ENCODE measurements at places on chromosomes 3 and 15. TPM values are rescaled to one million over a fixed set of nuclear protein-coding genes. Genes with fewer than 3 reads are reported as not detected.
A peak's percentile ranks its signal among the peaks of the same experiment; 100 is the strongest.

Gene BCL2A1
- 0.84 TPM for polyA plus RNA-seq

DNA sequence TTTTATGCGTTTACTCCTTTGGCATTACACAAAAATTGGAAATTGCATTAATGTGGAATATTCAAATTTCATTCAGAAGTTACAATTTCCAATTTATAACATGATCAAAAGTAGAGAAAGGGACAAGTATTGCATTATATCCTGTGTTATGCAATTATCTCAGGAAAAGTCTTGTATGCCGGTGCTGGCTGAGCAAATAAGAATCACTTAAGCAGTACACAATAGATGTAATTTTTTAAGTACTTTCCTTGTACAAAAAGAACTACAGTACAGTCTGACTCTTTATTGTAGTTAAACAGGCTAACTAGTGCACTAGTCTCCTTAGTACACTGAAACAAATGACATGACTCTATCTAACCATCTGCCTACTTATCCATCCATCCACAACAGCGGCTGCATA is 493.2 kb upstream of the KCNMB2 start:
- DNase-seq: no peak

Gene TCF12
- 7.7 TPM for polyA plus RNA-seq

Gene ROPN1
- polyA plus RNA-seq: not detected

Gene MESP2
- not detected for polyA plus RNA-seq

GRCh38 chr15:49468481-49468839 is 45.4 kb downstream of the FGF7 start:
- no peak for DNase-seq

GRCh38 chr3:112020674-112021085 is 13.9 kb upstream of the TMPRSS7 start:
- no peak for DNase-seq

DNA sequence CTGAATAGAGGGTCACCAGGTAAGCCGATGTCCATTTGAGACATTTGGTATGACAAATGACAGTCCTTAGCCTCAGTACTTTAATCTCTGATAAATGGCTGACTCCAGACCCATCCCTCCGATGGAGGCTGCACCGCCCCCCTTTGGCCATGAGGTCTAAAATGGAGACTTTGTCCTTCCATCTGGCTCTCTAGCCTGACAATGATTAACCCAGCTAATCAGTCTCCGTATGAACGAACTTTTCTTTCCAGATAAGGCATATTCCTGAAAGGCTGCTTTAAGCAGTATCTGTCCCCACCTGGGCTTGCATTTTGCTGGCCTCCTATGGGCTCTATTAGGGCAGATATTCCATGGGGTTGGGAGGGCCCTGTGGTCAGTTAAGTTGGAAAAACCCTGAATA is 10.8 kb upstream of the MYZAP start:
- DNase-seq: peak; percentile 69

DNA sequence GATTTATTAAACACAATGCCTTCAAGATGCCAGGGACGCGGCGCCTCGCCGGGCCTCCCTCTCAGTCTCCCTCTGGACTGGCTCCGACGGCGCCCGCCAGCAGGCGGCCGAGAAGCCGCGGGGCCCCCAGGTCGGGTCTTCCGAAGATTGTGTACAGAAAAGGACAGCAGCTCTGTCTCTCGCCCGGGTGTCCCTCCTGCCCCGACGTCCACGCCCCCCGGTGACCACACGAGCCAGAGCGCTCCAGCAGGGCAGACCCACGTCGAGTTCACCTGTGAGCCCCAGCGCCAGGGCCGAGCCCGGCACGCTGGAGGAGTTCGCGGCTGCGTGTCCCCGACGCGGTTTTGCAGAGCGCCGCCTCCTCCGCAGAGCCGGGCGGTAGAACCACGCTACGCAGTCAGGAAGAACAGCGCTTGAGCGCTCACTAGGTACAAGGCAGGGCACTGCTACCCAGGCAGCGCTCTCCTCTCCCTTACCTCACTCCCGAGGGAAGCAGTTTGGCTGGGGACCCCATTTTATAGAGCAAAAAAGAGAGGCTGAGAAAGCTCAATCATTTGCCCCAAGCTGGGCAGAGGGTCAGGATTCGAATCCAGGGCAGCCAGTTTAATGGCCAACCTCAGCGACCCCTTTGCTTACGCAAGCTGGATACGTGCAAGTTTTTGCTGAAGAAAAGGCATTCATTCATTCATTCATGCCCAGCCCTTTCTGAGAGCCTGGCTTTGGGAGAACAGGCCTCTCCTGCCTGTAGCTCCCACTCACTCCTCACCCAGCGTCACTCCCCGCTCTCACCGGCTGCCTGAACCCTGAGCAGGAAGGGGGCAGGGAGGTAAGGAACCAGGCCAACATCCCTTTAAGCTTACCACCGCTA is 3.0 kb upstream of the TLE3 start:
- peak; percentile 69 for DNase-seq

DNA sequence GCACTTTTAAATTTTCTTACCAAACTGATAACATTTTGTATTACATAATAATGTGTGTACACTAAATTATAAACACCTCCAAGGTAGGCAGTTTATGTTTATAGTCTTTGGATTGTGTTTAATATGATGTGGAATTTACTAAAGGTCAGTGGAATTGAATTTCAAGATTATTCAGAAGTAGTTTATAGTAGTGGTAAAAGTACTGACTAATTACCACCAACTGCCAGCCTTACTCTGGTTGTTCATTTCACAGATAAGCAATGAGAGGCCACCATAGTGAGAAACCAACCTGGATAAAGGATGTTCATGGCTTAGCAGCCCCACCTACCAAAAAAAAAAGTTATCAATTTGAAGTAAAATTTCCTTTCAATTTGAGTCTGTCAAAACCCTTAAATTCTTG is 54.0 kb upstream of the EIF5A2 start:
- DNase-seq: no peak

Gene UBP1
- polyA plus RNA-seq: 27.8 TPM

Gene HTR3E
- polyA plus RNA-seq: not detected

- peak; percentile 77 for DNase-seq
These were observed 754 bp downstream of the B3GNT5 start for GRCh38 chr3:183253528-183254486.

DNA sequence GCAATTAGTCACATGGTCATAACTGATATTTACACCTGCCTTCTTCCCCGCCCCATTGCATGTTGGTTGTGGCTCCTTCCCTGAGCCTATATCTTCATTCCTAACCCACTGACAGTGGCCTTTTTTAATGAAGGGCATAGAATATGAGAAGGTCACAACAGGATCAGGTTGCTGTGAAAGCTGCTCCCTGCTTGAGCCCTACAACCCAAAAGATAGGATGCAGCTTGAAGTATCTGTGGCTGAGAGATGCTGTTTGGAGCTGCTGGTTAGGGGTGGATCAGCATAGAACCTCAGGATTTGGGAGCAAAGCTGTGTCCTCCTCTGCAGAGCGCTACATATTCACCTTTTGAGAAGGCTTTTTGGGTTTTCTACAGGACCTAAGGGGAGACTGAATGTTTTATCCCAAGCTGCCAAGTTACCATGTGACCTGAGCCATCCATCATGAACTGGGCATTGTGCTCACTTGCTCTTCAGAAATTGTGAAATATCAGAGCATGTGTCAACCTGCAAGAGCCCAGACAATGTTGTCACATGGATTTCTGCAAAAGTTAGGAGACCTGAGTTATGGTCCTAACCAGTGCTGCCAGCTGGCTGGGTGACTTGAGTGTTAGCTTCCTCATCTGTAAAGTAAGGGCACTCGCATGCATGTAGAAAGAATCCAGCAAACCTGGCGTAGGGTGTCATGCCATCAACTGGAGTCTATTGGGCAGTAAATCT is 49.8 kb upstream of the ARL8B start:
- DNase-seq: no peak
